ENCODE measurements at places on chromosomes 7 and 10.

GRCh38 chr7:107938456-107939250 is 47.7 kb downstream of the DLD start:
- DNase-seq = no peak

GRCh38 chr10:19843487-19843886 is 27.3 kb downstream of the PLXDC2 start:
- DNase-seq = no peak

GRCh38 chr10:103816431-103816830 is 38.9 kb downstream of the SH3PXD2A start:
- DNase-seq = no peak

- no peak for DNase-seq
These were observed 60.4 kb upstream of the ADO start for GRCh38 chr10:62744136-62744535.

GRCh38 chr10:48639632-48640031 is 34.8 kb upstream of the ARHGAP22 start:
- DNase-seq = no peak

GRCh38 chr10:114607358-114607998 is 50.6 kb downstream of the ABLIM1 start:
- no peak for DNase-seq

DNA sequence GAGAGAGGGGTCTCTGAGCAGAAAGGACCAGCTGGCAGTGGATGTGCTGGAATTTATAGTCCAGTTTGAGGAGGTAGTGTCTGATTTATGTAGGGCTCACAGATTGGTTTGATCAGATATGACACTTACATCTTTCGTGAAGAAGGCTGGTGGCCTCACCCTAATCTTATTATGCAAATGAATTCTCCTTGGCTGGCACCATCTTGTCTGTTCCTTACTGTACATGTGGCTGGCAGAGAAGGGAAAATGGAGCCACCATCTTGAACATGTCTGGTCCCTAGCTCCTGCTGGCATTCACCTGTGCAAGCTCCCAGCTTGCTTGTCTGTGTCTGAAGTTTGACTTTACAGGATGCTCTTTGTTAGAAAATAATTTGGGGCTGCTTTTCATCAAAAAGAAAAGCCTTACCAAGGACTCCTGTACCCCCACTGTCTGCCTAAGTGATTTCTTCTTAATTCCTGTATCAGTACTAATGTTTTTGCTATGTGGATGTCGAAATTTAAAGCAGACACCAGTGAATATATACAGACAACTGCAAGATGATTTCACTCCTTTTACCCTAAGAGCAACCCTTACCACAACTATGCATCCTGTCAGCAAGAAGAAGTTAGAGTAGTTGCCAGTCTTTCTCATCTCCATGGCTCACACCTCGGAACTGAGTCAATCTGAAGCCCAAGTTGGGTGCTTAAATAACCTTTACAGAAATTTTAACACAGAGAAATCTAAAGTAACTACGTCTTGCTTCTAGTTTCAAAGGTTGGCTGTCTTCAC is 322.0 kb upstream of the SEMA3D start:
- DNase-seq = no peak

DNA sequence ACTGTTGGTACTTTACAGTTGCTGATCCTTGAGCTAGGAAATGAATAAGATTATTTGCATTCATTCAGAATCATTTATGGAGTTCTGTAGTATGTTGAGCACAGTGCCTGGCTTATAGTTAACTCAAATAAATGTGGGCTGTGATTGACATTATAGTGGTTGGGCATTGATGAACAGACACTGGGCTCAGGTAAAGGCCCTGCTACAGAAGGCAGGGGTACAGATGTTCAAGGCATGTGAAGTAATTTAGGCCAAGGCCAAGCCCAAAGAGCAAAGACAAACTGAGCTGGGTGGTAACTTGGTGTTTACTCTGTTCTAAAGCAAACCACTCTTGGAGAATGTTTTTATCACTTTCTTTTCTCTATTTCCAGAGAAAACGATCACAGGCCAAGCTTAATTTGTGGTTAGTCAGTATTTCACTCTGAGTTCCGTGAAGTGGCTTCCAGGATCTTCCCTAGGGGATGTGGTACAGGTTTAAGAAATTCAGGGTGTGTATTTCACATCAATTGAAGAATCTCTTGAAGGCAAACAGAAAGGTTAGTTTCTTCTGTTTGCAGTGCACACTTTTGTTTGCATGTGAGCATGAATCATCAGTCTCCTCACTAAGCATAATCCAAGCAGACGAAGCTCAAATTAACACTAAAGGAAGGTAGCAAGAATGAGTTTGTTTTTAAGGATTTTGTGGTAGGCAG is 113.9 kb upstream of the PRR15 start:
- DNase-seq = no peak

GRCh38 chr7:80619741-80620140 is 18.7 kb upstream of the CD36 start:
- DNase-seq = no peak

GRCh38 chr10:86137561-86137960 is 229.0 kb downstream of the GRID1 start:
- no peak for DNase-seq

- no peak for DNase-seq
These were observed 43.5 kb upstream of the SORBS1 start for GRCh38 chr10:95604630-95605029.

- DNase-seq = no peak
These were observed 355.7 kb upstream of the AKR1E2 start for GRCh38 chr10:4470231-4470835.

DNA sequence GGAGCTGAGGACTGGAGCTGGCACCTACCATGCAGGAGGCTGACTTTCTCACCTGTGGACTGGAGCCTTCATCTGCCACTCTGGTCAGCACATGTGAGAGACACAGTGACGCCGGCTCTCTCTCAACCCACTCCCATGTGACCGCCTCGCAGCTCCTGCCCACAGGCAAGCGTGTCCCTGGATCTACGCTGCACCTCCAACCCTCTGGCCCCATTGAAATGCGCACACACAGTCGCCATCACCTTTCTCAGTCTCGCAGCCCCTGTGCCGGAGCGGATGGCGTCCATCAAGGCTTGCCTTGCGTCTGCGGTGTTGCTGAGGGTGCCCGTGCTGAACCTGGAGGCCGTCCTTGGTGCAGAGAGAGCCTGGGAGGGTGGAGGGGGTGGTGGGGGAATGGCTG is 242.2 kb upstream of the GRB10 start:
- DNase-seq = no peak
